A172 (cell line): ENCODE measurements at places on chromosomes 3 and 15. TPM values are rescaled to one million over a fixed set of nuclear protein-coding genes. Genes with fewer than 3 reads are reported as not detected.

Gene CLSTN2
- 1.1 and 6.3 TPM in 2 replicates for total RNA-seq

Gene MESP2
- total RNA-seq, result not detected in 2 replicates

Gene CLDN16
- total RNA-seq, result 0.02 TPM in 1 of 2 replicates, not detected in the other

Gene HRH1
- 11.3 and 12.7 TPM in 2 replicates for total RNA-seq

Gene DNAH1
- total RNA-seq, result 0.69 and 3.1 TPM in 2 replicates

Gene FILIP1L
- total RNA-seq, result 29.0 and 48.1 TPM in 2 replicates

Gene GP5
- total RNA-seq, result 0.02 and 0.10 TPM in 2 replicates

Gene BNC1
- total RNA-seq, result 0.03 and 0.17 TPM in 2 replicates

Gene FBXL22
- not detected in 2 replicates for total RNA-seq
